MCF 10A (cell line): ENCODE measurements at places on chromosomes 11 and 22. TPM values are rescaled to one million over a fixed set of nuclear protein-coding genes. Genes with fewer than 3 reads are reported as not detected.

- no peaks in the 10 kb centered on the region for H3K27me3 ChIP-seq
- peaks cover 13% of the 10 kb centered on the region for H3K4me1 ChIP-seq
- peak within 1 kb of the TSS; percentile 100 for H3K4me3 ChIP-seq
- DNase-seq, result peak; percentile 99
- peak within 1 kb of the TSS; percentile 97 for H3K27ac ChIP-seq
- peaks cover 49% of the 10 kb centered on the region for H3K36me3 ChIP-seq
Measured at GRCh38 chr11:57657194-57658022, at the start of gene CLP1. Gene CLP1 (plus strand): TSS chr11:57657762. CDS start chr11:57659477, 1,715 bp downstream.

- no peaks in the 10 kb centered on the region for H3K36me3 ChIP-seq
- H3K27me3 ChIP-seq, result no peaks in the 10 kb centered on the region
- no peak overlapping the region for H3K27ac ChIP-seq
- no peak for DNase-seq
Measured at GRCh38 chr11:63919267-63920125, 2.5 kb upstream of the RCOR2 start.

DNA sequence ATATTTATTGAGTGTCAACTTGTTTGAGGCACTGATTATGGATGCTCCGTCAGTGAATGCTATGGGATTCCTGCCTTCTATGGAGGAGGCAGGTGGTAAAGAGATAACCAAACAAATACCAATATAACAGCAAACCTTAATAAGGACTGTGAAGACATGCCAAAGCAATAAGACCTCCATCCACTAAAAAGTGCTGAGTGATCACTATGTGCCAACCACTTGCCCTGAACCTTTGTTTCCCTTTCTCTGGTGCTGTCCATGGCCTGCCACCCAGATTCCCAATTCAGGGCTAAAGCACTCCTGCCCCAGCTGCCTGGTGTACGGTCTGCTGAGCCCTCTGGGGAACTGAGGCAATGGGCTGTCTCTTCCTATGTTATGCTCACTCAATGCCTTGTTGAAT is 1074.9 kb downstream of the OPCML start:
- no peak overlapping the region for H3K27ac ChIP-seq
- no peak for DNase-seq
- H3K36me3 ChIP-seq, result no peaks in the 10 kb centered on the region
- H3K4me1 ChIP-seq, result no peaks in the 10 kb centered on the region

DNA sequence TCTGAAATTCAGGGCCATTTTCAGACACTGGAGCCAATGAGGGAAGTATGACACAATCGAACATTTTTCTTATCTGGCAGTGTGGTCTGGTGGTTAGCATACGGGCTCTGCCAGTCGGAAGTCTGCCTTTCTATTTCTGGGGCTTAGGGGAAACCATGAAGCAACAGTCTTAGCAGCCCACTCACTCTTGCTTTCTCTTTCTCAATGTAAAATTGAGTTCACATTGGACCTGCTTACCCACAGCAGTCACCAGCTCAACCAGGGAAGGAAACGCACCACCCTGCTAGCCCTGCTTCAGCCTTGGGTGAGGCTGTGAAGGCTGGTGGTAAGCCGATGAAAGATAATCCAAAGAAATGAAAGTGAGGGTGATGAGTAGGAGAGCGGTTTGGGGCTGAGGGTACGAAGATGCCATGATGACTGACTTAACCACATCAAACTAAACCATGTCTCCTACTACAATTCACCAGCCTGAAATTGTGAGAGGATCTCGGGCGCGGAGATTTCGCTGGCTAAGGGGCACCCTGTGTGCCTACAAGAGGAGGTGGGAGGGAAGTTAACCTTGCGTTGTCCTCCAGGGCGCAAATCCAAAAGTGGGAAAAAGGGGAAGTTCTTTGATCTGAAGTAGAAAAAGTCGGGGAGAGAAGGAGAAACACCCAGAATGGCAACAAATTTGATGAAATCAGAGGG is 2.0 kb upstream of the LMO2 start:
- H3K27me3 ChIP-seq, result no peaks in the 10 kb centered on the region
- no peak for DNase-seq
- H3K4me3 ChIP-seq, result no peak overlapping the region
- peaks cover 10% of the 10 kb centered on the region for H3K4me1 ChIP-seq

Gene CTSW
- not detected in 2 replicates for total RNA-seq

Gene SLC29A2
- total RNA-seq, result 3.6 and 7.0 TPM in 2 replicates
